ENCODE measurements at places on chromosomes 7 and 10.

DNA sequence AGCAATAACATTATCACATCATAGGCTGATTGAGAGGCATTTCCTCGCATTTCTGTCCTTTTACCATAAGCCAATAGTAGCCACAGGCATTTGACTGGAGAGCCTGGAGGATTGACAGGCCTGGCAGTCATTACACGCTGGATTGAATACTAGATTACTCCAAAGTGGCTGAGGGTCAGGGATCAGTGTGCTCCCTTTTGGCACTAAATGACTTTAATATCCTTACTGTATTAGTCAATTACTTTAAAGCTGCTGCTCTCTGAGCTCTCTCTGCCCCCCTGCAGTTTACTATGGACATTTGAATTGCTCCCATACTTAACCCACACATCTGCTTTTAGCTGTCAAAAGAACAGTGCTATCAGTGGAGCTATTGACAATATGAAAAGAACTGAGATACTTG is 302.0 kb downstream of the TFEC start:
- no peak for DNase-seq

- peak; percentile 21 for DNase-seq
Measured at GRCh38 chr10:117322260-117322659, 53.0 kb downstream of the PDZD8 start.

DNA sequence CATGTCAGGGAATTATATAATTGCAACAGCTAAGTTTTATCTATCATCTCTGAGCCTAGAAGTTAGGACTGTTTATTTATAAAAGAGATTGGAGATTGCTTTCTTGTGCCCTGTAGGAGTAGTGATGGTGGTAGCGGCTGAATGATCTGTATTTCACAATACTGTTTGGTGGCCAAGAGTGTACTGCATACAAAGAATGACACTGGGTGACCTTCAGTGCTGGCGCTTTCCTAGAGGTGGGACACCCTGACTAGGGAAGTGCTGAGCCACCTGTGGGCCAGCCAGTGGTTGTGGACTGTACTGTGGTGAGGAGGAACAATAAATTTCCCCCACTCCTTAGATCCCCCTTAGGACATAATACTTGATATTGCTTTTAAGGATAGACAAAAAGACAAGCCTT is 53.0 kb downstream of the COPG2 start:
- DNase-seq: no peak

GRCh38 chr10:78277314-78278057 is 243.8 kb downstream of the RPS24 start:
- peak; percentile 74 for DNase-seq

- DNase-seq: no peak
Measured at GRCh38 chr7:84492098-84493034, 297.8 kb upstream of the SEMA3A start.

DNA sequence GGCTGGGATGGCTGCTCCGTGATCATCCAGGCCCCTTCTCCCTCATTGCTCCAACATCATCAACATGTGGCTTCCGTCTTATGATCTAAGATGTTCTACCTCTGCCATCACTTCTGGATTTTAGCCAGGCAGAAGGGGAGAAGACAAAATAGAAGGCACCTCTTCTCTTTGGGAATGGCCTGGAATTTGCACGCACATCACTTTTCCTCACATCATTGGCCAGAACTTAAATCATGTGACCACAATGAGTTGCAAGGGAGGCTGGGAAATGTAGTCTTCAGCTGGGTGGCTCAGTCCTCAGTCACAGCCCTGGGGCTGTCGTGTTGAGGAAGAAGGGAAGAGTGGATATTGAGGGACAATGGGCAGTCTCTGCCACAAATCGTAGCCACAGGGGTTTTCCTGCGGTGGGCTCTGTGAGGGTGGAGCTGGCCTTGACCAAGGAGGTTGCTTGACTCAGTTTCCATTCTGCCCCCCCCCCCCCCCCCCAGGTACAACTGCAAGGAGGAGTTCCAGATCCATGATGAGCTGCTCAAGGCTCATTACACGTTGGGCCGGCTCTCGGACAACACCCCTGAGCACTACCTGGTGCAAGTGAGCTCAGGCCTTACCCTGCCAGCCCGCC is 50.3 kb downstream of the PALD1 start:
- DNase-seq: peak; percentile 92

- no peak for DNase-seq
Measured at GRCh38 chr10:30500534-30500933, 66.5 kb downstream of the MAP3K8 start.

DNA sequence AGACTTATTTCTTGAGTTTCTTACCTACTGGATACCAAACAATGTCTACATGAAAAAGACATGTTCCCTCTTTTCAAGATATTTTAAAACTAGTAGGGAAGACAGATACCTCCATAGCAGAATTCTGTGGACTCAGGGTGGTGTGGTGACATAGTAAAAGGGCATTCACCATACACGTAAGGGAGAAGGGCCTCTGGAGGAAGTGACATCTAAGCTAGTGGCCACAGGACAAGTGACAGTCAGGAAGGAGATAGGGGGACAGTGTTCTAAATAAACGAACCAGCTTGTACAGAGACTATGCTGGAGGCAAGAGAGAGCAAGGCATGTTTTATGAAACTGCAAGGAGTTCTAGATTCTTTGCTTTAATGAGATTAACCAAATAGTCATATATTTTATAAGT is 321.7 kb upstream of the LRGUK start:
- no peak for DNase-seq

DNA sequence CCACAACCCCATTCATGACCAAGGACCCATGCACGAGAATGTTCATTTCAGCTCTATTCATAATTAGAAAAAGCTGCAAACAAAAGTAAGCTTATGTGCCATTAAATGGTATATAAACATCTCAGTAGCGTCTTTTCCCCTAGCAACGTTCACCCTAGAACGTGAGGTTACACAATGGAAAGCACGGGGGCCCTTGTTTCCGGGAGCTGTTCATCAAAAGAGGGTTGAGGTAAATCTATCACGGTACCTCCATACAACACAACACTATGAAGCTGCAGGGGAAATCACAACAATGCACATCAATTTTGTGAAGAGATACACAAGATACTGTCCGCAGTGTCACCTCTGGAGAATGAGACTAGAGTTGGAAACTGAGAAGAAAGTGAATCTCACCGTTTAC is 80.9 kb upstream of the DDC start:
- no peak for DNase-seq

GRCh38 chr7:153324094-153324493 is 564.5 kb downstream of the ACTR3B start:
- DNase-seq: peak; percentile 72

DNA sequence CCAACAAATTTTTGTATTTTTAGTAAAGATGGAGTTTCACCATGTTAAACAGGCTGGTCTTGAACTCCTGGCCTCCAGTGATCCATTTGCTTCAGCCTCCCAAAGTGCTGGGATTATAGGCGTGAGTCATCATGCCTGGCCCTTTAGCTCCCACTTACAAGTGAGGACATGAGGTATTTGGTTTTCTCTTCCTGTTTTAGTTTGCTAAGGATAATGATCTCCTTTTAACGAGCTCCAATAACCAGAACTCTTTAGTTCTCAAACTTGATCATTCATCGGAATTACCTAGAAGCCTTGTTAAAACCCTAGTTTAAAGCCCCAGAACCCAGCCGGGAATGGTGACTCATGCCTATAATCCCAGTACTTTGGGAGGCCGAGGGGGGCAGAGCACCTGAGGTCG is 481.4 kb downstream of the TYW1 start:
- DNase-seq: no peak

DNA sequence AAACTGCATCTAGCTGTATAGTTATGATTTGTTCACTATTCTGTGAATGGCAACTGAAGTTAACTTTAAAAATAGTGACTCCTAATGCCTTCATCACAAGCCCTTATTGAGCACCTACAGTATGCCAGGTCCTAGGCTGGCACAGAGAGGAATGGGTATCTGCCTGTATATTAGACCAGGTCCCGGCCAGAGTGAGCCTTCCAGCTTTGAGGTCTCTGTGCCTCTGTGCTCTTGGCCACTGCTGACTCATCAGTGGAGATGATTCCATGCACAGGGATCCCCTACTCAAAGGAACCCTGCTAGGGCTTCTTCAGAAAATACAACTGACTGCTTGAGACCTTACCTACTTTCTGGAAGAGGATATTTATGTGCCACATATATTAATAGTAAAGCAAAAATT is 118.4 kb downstream of the GFRA1 start:
- DNase-seq: no peak

- no peak for DNase-seq
Measured at GRCh38 chr7:84638339-84638697, 443.7 kb upstream of the SEMA3A start.

GRCh38 chr7:91837397-91838070 is 43.0 kb downstream of the MTERF1 start:
- no peak for DNase-seq

- DNase-seq: no peak
Measured at GRCh38 chr7:108088729-108089128, 41.4 kb downstream of the LAMB4 start.

DNA sequence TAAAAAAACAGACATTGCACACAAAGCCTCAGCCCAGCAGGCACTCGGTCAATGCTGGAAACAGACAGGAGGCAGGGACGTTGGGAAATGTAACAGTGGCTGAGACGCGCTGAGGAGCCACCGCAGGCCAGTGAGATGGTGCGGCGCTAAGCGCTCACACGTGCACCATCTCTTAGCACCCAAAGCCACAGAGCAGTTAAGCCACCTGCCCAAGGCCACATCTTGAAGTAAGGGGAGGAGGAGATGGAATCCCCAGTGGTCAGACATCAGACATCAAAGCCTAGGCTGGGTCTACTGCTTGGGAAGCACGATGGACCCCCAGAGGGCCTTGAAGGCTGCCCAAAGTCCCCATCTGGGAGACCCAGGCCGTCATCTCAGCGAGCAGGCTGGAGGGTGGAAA is 15.6 kb downstream of the LAT2 start:
- DNase-seq: no peak

DNA sequence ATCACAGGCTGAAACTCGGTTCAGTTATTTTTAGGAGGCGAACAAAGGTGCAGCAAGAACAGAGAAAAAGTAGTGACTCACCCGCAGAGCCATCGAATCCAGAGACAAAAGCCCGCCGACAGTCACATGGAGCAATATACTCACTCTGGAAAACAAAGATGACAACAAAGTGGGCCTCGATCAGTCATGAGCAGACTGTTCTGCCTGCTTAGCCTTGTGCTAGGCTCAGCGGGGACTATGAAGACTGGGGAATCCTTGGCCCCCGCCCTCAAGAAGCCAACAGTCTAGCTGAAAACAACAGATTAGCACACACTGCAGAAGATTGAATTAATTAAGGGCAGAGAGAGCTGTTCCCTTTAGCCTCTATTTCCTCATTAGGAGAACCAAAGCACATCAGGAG is 30.4 kb downstream of the XPNPEP1 start:
- no peak for DNase-seq

- DNase-seq: no peak
Measured at GRCh38 chr10:12735843-12736462, 265.6 kb downstream of the CCDC3 start.

- no peak for DNase-seq
Measured at GRCh38 chr7:16822029-16822428, 17.2 kb upstream of the AGR2 start.

- no peak for DNase-seq
Measured at GRCh38 chr10:58740620-58741369, 228.1 kb downstream of the BICC1 start.

DNA sequence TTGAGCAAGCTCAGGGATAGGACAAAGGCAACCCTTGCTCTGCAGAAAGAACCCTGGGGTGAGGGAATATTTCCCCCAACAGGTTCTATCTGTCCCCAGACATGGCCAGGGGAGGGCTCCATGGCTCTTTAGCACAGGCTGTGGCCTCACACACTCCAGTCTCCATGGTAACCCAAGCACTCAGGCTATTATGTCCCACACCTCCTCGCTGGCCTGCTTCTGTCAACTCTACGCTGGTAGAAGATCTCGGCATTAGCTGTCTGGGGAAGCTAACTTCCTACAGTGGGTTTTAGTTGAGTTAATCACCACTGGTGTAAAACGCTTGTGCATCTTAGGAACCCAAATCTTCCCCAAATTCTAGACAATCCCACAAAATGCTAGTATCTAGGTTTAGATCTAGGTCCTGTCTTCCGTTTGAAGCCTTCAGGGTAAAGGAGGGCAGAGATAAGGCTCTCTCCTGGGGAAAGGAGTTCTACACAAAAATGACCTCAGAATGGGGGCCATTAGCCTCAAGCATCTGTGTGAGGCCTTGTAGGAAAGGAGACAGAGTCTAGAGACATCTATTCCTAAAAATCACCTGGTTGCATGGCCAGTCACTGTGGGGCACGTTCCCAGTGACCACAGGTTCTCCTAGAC is 36.7 kb upstream of the SLIT1 start:
- no peak for DNase-seq

DNA sequence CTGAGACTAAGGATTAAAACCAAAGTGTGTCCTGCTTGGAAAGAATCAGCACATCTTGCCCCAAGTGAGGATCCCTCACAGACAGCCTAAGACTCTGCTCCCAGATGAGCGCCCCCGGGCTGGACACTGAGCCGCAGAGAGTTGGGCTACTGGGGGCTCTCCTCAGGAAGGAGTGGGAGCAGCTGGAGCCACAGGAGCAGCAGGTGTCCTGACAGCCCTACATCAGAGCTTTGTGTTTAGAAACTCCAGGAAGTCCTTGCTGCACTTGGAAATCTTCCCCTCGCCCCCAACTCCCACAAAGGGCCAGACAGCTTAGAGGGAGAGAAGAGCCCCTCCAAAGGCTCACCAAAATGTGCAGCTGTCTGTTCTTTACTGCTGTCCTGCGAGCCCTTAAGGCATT is 172.2 kb downstream of the HERPUD2 start:
- DNase-seq: no peak

DNA sequence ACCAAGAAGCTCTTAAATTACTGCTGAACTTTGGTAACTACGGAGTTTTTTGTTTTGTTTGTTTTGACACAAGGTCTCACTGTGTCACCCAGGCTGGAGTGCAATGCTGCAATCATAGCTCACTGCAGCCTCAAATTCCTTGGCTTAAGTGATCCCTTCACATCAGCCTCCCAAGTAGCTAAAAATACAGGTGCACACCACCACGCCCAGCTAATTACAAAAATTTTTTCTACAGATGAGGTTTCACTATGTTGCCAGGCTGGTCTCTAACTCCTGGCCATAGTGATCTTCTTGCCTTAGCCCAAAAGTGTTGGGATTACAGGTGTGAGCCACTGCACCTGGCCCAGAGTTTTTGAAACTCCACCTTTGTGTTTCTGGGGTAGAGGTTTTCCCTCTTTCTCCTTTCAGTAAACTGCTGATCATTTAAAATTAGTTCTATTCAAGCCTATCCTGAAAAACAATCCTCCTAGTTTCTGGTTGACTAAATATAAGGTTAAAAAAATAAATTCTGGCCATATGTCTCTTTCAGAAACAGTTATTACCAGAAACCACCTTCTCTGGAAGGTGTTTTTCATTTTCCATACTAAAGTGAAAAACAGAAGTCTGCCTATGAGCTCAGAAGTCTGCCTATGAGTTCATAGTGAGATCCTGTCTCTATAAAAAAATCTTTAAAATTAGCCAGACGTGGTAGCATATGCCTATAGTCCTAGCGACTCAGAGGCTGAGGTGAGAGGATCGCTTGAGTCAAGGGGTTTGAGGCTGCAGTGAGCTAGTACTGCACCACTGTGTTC is 63.9 kb downstream of the VOPP1 start:
- DNase-seq: no peak

- DNase-seq: no peak
Measured at GRCh38 chr10:130066743-130067142, 43.9 kb downstream of the C10orf143 start.

GRCh38 chr10:416091-416515 is 273.4 kb downstream of the DIP2C start:
- no peak for DNase-seq
